Urinary bladder (tissue), 4 donors: ENCODE measurements at places on chromosomes 4 and X. TPM values are rescaled to one million over a fixed set of nuclear protein-coding genes. Genes with fewer than 3 reads are reported as not detected.

The RNF4 gene
- 38.4 TPM for total RNA-seq

- no peak for DNase-seq
These were observed 7.3 kb upstream of the DCTD start for GRCh38 chr4:182924497-182924896.

DNA sequence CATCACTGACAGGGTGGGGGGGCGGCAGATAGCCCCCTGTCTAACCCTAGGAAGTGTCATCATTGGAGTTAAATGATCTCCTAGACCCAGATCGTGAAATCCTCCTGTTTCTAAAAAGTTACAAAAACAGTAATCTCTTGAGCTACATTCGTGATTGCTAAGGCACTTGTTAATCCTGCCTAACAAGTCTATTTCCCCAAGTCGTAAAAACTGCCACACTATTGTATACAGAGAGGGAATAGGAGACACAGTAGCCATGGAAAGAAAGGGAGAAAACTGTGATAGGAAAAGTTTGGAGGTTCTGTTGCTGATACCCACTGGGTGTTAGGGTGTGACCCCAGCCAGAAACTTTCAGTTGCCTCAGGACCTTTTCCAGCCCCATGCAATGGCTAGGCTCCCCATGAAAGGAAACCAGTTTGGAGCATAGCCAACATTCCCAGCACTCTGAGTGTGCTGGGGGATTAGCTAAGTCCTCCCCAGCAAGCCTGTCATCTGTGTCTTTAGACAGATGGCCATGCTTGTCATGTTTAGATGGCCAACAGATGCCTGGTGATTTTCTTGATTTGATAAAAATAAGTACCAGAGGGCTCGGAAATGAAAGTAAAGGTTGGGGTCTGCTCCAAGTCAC lies 63.3 kb upstream of the ANXA10 start:
- no peak for DNase-seq

DNA sequence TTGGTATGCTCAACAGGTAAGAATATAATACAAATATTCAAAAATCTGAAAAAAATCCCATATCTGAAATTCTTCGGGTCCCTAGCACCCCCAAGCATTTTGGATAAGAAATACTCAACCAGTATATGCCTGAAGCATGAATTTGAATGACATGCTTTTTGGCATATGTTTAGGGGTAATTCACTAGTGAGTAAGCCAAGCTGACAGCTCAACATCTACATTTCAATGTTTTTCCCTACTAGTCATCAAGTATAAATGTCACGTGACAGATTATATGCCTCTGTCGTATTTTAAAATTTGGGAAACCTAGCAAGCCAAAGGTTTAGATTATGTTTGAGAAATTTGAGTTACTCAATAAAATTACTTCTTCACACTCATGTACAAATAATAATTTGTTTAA lies 125.1 kb downstream of the FGF16 start:
- no peak for DNase-seq

DNA sequence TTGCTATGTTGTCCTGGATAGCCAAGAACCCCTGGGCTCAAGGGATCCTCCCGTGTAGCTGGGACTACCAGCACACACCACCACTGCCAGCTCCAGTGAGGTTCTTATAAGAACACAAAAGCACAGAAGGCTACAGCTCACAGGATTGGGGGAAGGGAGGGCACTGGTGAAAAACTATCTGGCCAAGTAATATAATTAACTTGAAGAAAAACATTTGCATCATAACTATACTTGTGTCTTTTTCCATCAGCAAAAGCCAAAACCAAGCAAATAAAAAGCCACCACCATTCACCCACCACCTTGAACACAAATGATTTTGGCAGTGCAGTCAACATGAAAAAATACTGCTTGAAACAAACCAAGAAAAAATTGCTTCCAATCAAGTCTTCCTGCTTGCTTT lies 188.2 kb downstream of the MAML3 start:
- no peak for DNase-seq

The ATP10D gene
- 38.3 TPM for total RNA-seq

The VSIG4 gene
- total RNA-seq, result 22.4 TPM

DNA sequence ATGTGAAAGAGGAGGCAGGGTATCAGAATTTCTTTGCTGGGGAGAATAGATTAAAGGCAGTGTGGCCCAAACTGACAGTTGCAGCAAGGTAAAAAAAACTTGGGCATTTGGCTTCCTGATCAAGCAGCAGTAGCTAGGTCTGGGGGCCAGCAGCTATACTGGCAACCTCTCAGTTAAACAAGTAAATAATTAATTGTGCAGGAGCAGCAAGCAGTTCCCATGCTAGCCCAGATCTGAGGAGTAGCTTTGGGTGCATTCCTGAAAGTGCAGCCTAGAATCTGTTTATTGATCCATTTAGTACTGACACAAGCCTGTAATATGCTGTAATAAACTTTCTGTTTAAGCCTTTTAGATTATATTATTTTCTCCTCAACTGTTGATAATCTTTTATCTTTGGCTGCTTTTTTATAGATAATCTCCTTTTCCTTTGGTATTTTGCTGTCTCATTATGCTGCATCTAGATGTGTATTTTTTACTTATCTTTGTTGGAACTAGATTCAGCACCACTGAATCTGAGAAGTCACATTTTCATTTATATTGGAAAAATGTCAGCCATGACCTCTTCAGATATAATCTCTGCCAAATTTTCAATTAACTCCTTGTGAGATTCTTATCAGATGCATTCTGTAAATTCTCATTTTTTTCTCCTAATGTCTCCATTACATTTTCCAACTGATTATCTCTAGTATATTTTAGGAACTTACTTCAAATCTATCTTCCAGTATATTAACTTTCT lies 276.3 kb downstream of the STPG2 start:
- DNase-seq, result no peak

DNA sequence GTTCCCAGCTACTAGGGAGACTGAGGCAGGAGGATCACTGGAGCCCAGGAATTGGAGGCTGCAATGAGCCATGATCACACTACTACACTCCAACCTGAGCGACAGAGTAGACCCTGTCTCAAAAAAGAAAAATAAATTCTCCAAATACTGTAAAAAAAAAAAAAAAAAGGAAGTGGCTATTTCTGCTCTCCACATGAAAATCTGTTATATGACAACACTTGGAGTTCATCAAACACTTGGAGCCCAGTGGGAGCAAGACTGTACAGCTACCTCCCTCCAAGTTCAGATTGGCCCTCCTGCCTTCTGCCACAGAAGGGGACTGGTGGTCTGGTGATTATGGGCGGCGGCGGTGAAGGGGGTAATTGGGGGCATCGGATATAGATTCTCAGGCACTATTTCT lies 9.0 kb upstream of the CLDN34 start:
- no peak for DNase-seq

- DNase-seq, result no peak
These were observed 9.4 kb downstream of the ARHGAP10 start for GRCh38 chr4:147741190-147741788.

DNA sequence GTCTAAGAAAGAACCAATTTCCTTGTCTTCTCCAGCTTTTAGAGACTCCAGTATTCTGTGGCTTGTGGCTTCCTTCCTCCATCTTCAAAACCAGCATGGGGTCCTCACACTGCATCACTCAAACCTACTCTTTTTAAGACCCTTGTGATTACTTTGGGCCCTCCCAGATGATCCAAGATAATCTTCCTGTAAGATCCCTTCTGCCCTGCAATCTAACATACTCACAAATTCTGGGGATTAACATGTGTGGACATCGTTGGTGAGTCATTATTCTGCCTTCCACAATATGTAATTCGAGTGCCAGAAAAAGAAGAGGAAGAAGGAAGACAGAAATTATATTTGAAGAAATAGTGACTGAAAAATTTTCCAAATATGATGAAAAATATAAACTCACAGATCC lies 47.9 kb downstream of the BEND4 start:
- DNase-seq, result no peak

GRCh38 chrX:22397566-22397965 lies 124.9 kb downstream of the CBLL2 start:
- DNase-seq, result no peak

The NAA15 gene
- 54.0 TPM for total RNA-seq

The ZXDA gene
- 12.7 TPM for total RNA-seq

The PFKFB1 gene
- 0.16 TPM for total RNA-seq

The DDX53 gene
- total RNA-seq, result not detected

The FSTL5 gene
- 2.1 TPM for total RNA-seq

The SUPT20HL1 gene
- total RNA-seq, result 0.16 TPM

- DNase-seq, result no peak
These were observed 100.1 kb downstream of the EIF4E start for GRCh38 chr4:98828801-98829200.

The HPRT1 gene
- 19.4 TPM for total RNA-seq

The CXCL10 gene
- total RNA-seq, result 7.6 TPM

DNA sequence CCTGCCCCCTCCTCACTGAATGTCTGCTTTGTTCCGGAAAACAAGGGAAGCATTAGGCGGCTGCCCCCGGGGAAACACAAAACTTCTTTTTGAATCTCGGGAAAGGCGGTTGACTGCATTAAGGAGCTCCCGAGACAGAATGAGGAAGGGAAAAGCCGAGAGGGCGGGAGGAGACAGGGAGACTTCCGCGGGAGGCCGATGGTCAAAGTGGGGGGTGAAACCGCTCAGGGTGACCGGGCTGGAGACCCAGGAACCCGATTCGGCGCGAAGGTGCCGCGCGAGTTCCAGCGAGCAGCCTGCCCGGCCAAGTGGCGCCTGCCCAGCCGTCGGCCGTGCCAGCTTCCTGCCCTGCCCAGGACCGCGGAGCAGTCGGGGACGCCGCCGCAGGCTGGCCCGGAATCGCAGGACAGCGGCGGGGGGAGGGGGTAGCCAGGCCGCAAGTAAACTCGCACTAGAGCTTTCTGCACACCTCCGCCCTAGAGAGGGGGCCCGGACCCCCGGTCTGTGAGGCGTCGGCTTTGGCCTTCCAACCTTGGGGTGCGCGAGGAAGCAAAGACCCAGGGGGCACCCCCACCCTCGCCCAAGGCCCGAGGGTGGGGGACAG lies 55.1 kb upstream of the BCOR start:
- DNase-seq, result no peak

The CXCL3 gene
- not detected for total RNA-seq

GRCh38 chr4:101972791-101973190 lies 182.3 kb downstream of the BANK1 start:
- DNase-seq, result no peak

- DNase-seq, result no peak
These were observed 40.4 kb upstream of the PDHA1 start for GRCh38 chrX:19303256-19303880.

- no peak for DNase-seq
These were observed 52.8 kb upstream of the TAB3 start for GRCh38 chrX:30941898-30942297.

GRCh38 chrX:155893521-155893920 lies 12.4 kb downstream of the VAMP7 start:
- DNase-seq, result no peak

The CD38 gene
- 2.0 TPM for total RNA-seq

The CAPN6 gene
- 52.4 TPM for total RNA-seq

- DNase-seq, result no peak
These were observed 339.5 kb downstream of the DHX15 start for GRCh38 chr4:24244663-24245490.

GRCh38 chr4:110055158-110055768 lies 142.6 kb downstream of the EGF start:
- no peak for DNase-seq

GRCh38 chr4:147739239-147739823 lies 7.4 kb downstream of the ARHGAP10 start:
- no peak for DNase-seq

The ARX gene
- total RNA-seq, result not detected

The RHOXF1 gene
- not detected for total RNA-seq

The ADGRL3 gene
- 70.1 TPM for total RNA-seq

- no peak for DNase-seq
These were observed at the start of gene CDX4 for GRCh38 chrX:73446831-73447230. CDX4 (plus strand) TSS chrX:73447053; CDS start chrX:73447254, 201 bp downstream.

GRCh38 chr4:73762409-73762808 lies 22.0 kb downstream of the CXCL8 start:
- DNase-seq, result no peak

GRCh38 chr4:32216502-32216901 lies 1496.3 kb downstream of the PCDH7 start:
- DNase-seq, result no peak

- no peak for DNase-seq
These were observed 59.3 kb downstream of the NLGN4X start for GRCh38 chrX:6169407-6169806.
